Activated CD8-positive, alpha-beta memory T cell treated with anti-CD3 and anti-CD28 coated beads for 1 hour (primary cell): ENCODE measurements at places on chromosomes 6 and 20.

DNA sequence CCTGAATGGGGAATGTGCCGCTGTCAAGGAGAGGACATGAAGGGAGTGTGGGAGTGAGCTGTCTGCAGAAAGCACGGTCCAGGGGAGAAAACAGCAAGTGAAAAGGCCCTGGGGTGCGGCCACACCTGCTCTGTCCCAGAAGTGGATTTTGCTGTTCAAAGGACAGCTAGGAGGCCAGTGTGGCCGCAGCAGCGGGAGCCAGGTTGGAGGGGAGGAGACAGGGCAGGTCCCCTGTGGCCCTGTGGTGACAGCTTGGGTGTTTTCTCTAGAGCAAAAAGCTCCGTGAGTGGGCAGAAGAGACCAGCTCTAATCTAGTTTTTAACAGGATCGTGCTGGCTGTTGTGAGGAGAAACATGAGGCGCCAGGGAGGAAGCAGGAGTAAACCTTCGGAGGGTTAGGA, 4.5 kb upstream of the SLC52A3 start:
- DNase-seq, result no peak

DNA sequence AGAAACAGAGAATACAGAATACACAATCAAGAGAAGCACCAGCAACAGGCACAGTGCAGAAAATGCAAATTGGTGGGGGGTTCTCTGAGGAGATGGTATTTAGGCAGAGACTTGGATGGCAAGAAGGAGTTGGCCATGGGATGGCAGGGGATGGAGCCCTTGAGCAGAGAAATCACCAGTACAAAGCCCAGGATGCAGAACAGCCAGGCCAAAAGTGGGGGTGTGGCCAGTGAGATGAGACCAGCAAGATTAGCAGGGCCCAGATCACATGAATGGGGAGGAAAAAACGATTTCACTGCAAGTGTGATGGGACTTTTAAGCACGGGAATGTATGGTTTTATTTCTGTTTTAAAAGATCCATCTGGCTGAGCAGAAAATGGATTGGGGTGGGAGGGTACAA, 63.4 kb downstream of the TRAM2 start:
- DNase-seq, result no peak

DNA sequence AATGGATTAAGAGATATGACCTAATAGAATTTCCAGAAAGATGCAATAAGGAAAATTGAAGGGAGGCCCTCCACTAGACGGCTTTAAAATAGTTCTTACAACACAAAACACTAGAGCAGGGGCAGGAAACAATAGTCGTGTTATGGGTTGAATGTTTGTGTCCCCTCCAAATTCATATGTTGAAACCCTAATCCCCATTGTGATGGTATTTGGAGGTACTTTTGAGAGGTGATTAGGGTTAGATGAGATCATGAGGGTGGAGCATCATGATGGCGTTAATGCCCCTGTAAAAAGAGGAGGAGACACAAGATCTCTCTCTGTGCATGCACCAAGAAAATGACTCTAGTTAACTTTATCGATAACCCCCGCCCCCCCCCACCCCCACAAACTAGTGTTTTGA, 104.0 kb upstream of the HMGN3 start:
- no peak for DNase-seq

- no peak for DNase-seq
Measured at GRCh38 chr20:35151736-35152135, 4.6 kb upstream of the EDEM2 start.

- DNase-seq, result no peak
Measured at GRCh38 chr20:24632581-24632980, 163.2 kb downstream of the SYNDIG1 start.

- DNase-seq, result no peak
Measured at GRCh38 chr20:63908008-63908682, 13.2 kb downstream of the DNAJC5 start.

DNA sequence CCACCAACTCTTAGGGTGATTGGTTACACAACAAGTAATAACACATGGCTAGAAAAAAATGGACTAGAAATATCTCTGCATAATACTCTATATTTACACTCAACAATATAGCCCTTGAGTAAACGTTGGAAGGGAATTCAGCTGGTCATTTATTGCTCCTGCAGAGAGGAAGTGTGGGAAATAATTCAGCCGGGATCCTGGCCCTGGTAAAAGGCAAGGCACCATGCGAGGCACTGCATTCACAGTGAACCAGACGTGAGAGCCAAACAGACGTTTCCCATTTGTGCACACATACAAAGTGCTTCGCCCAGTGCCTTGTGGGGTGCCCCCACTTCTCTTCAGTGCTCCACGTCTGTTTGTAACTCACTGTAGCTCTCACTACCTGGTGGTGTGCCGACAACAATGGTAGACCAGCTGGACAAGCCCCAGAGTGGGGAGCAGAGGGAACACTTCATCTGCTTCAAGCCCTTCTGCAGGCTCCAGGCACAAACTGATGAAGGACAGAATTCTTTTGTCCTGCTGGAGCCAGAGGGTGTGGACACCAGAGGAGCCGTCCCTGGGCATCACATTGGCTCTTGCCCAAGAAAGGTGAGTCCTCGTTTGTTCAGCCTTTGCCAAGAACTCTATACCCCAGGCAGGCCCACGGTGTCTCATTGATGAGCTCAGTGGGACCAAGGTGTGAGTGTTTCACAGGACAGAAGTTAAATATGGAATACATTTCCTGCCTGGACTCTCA, 18.8 kb downstream of the SYNDIG1 start:
- no peak for DNase-seq

GRCh38 chr6:158009114-158009891, 27.6 kb downstream of the SYNJ2 start:
- DNase-seq, result no peak

GRCh38 chr6:19312241-19312978, 524.8 kb upstream of the ID4 start:
- DNase-seq, result no peak

GRCh38 chr6:16769131-16769985, 8.1 kb upstream of the ATXN1 start:
- DNase-seq, result no peak

DNA sequence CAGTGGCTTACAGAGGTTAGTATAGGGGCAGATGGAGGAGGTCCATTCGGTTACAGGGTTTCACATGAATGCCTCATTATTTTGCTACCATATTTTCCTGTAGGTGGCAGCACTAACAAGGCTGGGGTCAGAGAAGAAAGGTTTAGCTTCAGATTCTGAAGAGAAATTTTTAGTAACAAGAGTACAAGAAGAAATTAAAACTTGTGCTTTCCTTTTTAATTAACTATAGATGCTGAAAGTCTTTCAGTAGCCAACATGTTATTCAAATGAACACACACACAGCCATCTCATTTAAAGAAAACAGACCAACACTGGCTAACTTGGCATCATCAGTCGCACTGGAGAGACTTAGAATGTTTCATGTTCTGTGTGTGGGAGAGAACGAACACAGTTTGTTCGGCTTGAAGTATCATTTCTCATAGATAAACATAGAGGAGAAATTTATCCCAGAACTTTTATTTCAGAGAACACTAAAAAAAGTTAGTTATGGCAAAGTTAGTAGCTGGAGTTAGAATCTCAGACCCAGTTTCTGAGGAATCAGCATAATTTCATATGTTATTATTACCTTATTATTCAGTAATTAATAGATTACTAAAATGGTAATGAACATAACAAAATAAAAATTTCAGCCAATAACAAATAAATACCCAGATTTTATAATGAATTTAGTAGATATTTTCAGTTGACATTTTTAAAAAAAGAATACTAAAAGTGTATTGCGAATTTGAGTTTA, 314.0 kb upstream of the RSPO3 start:
- no peak for DNase-seq

DNA sequence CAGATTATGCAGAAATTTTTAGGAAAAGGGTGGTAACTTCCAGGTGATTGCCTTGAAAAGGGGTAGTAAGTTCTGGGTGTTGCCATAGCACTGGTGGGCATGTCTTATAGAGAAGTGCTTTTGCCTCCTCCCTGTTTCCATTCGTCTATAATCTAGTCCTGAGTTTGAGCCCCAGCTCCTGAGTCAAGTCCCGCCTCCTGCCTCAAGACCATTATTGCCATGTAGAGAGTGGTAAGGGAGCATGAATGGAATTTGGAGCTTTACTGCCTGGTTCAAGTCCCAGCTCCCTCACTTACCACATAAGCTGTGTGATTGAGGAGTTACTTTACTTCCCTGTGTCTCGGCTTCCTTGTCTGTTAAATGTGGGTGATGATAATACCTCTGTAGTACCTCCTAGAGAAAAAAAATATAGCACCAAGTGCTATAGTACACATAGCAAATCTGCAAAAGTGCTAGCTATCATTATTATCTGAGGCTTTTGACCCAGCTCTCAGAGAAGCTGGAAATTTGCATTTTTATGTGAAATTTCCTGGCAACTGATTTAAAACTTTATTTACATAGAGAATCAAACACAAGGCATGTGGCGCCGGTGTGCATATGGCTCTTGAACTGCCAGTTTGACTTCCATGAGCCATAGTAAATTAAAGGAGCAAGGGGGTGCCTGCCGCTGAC, 36.0 kb downstream of the TGM6 start:
- DNase-seq, result no peak

GRCh38 chr6:112300896-112301295, 46.2 kb upstream of the RFPL4B start:
- no peak for DNase-seq

DNA sequence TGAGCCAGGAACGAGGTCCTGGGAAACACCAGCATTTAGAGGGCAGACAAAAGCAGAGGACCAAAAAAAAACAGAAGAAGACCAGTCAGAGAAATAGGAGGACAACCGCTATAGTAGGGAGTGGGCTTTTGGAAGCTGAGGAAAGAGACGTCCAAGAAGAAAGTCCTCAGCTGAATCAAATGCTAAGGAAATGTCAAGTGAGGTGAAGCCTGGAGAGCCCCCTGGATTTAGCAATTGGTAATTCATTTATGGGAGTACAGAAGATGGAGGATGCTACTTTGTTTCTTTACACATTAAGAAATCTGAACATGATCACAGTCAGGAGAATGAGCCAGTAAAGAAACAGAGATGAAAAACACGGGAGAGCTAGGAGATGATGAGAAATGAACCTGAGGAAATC, 41.1 kb downstream of the LRP11 start:
- no peak for DNase-seq

DNA sequence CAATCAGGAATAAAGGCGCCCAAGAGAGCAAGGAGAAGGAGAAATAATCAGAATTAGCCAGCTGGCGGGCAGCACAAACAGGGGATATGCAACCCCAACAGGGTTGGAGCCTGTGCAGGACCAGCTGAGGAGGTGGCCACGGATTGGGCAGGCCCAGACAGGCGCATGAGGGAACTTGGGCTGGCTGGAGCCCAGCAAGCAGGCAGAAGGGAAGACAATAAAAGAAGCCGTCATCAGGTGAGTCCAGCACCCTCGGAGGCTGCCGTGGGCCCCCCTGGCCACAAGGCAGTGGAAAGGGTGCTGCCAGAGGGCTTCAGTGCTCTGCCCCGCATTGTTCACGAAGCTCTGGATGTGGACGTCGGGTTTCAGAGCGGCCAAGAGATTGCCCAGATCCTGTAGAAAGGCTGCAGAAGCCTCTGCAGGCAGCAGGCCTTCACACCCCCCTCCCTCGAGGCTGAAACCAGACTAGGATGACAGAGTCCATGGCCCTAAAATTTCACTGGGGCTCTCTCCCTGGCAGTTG, 28.4 kb upstream of the MAFB start:
- no peak for DNase-seq

- peak; percentile 13 for DNase-seq
Measured at GRCh38 chr20:22691369-22692118, 107.2 kb upstream of the FOXA2 start.

- DNase-seq, result no peak
Measured at GRCh38 chr6:132190097-132190814, 211.0 kb downstream of the MOXD1 start.

- no peak for DNase-seq
Measured at GRCh38 chr20:43669332-43669731, 2.4 kb downstream of the MYBL2 start.

DNA sequence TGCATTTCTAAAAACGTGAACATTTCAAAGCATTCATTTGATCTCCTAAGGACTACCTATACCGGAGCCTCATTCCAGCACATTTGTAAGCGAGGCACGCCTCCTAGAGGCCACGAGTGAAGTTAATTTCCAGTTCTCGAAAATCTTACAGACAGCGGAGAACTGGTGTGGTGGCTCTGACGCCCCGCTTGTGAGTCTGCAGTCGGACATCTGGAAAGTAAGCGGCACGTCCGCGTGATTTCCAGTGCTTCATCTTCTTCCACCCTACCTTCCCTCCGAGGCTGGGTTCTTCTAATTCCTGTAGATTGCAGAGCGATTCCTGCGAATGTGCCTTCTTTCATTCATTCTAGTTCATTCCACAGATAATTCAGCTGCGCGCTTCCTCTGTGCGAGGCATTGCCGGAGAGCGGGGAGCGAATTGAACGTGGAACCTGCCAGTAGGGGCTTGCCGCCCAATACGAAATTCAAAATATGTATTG, 810 bp upstream of the PRIM2 start:
- peak; percentile 57 for DNase-seq

- DNase-seq, result no peak
Measured at GRCh38 chr6:89148016-89148750, 2.3 kb downstream of the PM20D2 start.

DNA sequence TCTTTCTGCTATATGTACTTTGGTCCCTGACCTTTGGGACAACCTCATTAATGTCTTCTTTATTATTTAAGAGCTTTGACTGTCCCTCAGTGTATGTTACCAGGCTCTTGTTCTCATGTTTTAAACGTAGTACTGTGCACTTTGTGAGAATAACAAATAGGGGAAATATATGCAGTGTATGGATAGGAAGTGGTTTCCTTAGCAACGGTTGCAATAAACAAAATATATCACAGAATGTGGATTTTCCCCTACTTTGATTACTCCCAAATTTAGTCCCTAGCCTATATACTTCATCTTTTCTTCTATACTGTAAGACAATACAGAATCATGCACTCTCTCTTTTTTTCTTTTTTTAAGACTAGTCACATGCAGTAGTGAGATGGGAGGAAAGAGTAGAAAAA, 123.8 kb upstream of the AKIRIN2 start:
- DNase-seq, result no peak

DNA sequence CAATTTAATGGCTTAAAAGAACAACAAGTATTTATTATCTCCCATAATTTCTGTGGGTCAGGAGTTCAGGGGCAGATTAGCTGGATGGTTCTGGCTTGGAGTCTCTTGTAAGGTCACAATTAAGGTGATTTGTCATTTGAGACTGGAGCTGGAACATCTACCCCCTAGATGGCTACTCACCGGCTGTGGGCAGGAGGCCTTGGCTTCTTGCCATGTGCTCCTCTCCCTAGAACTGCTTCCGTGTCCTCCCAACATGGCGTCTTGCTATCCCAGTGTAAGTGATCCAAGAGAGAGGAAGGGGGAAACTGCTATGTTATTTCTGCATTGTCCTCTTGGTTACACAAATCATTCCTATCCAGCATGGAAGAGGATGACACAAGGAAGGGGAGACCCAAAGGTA, 210.2 kb upstream of the ECI2 start:
- DNase-seq, result no peak
